ENCODE measurements at places on chromosomes 11 and 22.
A peak's percentile ranks its signal among the peaks of the same experiment; 100 is the strongest.

DNA sequence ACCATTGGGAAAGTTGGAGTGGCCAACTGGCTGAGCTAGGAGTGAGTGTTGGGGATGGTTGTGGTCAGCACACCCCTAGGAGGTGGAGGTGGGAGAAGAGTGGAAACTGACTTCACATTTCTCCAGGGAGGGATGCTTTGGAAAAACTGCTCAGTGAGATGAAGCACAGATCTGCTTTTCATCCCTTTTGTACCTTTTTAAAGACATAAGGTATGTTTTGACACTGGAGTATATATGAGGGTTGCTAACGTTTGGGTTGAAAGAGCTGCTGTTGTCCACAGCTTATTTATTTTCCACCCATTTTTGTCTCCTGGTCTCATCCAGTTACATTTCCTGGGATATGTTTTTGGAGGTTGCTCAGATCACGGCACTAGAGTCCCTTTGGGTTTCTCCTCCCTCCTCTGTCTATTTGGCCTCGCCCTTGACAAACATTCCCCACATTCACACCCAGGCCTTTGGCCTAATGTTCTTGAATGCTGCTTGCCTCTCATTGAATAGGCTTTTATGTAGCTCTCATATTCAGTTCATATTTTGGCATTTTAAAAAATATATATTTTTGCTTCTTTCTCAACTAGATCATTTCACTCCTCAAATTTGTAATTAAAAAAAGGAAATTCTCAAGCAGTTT is 8.3 kb downstream of the SREBF2 start:
- DNase-seq: no peak

GRCh38 chr22:41327124-41327523 is 25.8 kb downstream of the ZC3H7B start:
- no peak for DNase-seq

GRCh38 chr11:2913776-2914175 is 15.4 kb downstream of the PHLDA2 start:
- DNase-seq: no peak

GRCh38 chr22:37623075-37624016 is 14.7 kb downstream of the GGA1 start:
- DNase-seq: no peak

DNA sequence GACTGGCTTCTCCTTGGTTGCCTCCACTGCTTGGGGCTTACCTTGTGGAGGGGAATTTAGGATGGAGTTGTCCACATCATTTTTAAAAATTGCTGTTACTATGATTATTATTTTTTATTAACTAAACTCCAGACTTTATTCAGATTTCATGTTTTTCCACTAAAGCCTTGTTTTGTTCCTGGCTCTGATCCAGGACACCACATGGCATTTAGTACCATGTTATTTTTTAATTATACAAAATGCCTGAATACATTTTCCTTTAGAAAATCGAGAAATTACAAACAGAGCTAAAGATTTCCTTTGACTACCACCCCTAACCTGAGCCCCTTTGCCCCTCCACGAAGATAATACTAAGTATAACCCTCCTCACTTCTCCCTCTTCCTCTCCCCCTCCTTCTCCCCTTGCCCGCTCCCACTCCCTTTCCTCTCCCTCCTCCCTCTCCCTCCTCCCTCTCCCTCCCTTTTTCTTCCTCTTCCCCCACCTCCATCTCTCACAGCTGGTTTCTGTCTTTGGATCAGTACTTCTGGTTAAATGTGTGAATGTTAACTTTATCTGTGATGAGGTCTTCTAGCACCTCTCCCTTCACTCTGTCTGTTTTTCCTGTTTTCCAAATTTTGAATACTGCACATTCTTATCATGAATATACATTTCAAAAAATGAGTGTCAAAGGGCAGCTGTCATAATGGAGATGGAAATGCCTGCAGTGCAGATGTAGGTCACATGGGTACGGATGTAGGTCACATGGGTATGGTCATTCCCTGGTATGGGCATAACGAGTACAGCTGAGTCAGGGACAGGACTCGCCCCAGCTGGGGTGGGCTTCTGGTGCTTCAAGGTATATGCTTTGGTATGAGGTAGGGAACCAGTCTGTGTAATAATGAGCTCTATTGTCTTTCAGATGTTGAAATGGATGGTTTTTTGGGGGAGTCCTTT is 54.4 kb upstream of the OR4B1 start:
- no peak for DNase-seq

DNA sequence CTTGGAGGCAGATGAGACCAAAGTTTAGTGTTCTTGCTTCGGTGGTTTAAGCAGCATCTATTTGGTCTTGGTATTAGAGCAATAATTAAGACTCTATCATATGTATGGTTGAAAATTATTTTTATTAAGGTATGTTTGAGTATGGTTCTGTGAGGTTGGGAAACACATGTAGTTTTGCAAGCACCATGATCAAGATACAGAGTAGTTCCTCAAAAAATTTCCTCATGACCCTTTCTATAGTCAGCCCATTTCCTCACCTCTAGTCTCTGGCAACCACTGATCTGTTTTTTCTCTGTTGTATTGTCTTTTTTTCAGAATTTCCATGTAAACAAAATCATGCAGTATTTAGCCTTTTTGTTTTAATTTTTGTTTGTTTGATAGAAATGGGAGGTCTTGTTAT is 18.4 kb downstream of the MTMR3 start:
- peak; percentile 81 for DNase-seq

- DNase-seq: no peak
Observed at GRCh38 chr22:43434928-43435311, 23.1 kb downstream of the MPPED1 start.

Data from inflammatory macrophage treated with lipopolysaccharide for 1 hour (primary cell).